GM23248 (cell line): ENCODE measurements at places on chromosomes 3 and 15.
A peak's percentile ranks its signal among the peaks of the same experiment; 100 is the strongest.

DNA sequence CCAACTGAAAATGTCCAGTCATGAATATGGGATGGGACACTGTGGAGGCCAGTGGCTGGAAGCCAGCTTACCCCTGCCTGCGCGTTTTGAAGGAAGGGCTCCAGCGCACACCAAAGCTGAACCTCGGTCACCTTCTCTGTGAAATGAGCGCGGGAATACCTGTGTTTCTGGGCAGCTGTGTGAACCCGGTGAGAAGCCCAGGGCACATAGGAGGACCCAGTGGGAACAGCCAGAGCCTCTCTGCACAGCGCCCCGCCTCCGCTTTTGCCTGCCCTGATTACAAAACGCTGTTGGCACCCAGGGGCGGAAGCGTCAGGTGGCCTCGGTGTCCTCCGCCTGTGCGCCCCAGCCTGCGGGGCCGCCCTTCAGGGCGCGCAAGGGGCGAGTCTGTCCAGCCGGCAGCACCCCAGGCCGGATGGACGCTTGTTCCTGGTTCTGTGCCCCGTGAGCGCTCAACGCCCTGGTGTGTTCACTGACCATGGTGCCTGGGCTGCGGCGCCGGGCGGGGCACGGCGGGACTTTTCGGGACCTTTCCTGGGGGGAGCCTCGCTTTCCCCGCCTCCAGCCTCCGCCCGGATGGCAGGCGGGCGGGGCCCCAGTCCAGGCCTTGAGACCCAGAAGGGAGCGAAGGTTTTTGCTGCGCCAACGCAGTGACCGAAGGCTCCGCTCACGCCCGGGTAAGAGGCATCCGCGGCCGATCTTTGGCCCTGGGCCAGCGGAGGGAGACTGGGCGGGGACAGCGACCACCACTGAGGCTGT is at the start of gene SQOR:
Gene SQOR (plus strand): TSS at position 598 of the 759 bp plus-strand sequence. CDS start 23,895 bp downstream, outside the sequence.
- peak; percentile 79 for DNase-seq

GRCh38 chr15:62124973-62125303 is 40.1 kb downstream of the C2CD4B start:
- DNase-seq: no peak

- no peak for DNase-seq
Measured at GRCh38 chr3:167484551-167484950, 10.7 kb upstream of the SERPINI2 start.

DNA sequence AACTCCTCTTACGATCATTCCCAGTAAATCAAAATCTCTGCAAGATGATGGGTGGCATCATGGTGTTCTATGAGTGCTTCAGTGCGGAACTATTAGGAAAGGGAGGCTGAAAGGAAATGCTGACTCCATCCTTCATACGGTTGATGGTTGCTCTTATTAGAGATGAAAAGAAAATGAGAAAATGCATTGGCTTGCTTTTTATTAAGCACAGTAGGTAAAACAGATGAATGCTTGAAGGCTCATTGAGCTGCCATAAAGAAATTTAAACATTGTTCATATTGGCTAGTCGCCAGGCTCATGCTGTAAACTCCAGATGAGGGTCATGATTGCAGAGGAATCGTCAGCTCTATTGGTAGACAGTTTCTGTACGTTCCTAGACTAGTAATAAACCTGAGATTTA is 115.8 kb downstream of the EPHA3 start:
- no peak for DNase-seq

GRCh38 chr3:36373084-36373483 is 7.2 kb upstream of the STAC start:
- peak; percentile 73 for DNase-seq

DNA sequence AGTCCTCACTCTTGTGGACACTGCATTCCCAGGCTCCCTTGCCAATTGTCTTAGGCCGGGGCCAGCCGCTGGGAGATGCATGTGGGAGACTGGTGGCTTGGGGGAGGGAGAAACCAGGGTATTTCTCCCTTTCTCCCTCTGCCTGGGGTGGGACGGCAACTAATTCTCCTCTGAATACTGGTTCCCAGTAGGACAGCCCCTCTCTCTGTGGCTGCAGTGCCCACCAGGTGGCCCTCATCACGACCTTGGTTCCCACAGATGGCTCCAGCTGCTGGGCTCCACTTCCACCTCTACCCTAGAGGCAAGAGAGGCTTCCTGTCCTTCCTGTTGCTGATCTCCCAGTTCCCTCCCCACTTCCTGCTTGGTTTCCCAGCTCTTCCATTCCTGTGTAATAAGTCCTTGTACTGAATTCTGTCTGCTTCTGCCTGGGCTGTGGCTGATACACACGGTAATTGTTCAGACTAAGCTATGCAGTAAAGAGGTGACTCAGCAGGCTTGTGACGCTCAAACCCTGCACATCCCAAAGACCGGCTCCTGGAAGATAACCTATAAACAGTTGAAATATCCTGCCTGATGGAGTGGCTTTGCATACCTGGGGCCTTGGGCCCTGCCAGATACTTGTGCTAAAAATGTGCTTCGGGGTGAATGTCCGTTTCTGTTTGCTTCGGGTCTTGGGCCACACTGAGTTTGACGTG is 20.4 kb upstream of the COPG1 start:
- peak; percentile 88 for DNase-seq

DNA sequence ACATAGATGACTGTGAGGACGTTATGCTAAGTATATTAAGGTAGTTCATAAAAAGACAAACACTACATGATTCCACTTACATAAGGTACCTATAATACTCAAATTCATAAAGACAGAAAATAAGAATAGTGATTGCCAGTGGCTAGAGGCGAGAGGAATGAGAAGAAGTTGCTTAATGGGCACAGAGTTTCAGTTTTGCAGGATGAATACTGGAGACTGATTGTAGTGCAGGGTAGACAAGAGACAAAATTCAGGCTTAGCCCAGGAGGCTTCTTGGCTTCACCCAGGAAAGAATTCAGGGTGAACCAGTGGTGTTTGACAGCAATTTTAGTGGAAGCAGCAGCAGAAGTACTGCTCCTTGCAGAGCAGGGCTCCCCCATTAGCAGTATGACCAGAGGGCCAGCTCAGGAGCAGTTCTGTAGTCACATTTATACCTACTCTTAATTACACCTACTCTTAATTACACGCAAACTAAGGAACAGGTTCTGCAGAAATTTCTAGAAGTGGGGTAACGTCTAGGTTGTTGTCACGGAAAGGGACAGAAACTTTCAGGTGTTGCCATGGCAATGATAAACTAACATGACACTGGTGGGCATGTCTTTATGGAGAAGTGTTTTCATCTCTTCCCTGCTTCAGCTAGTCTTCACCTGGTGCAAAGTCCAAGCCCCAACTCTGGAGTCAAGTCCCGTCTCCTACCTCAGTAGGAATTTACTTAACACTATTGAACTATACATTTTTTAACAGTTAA is 55.2 kb downstream of the TBL1XR1 start:
- DNase-seq: no peak

DNA sequence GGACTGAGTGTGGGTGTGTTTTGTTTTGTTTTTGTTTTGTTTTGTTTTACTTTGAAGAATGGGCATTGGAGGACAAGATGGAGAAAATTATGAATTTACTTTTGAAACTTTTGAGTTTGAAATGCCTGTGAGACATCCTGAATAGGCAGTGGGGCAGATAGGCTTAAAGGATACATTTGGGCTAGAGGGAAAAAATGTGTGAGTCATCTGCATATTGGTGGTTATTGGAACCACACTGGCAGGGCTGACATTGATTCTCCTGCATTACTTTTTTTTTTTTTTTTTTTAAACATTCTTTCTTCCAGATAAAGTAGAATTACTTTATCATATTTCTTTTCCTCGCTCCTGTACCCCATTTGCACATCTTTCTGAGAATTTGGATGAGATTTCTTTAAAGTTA is 56.1 kb downstream of the CALML4 start:
- peak; percentile 70 for DNase-seq

DNA sequence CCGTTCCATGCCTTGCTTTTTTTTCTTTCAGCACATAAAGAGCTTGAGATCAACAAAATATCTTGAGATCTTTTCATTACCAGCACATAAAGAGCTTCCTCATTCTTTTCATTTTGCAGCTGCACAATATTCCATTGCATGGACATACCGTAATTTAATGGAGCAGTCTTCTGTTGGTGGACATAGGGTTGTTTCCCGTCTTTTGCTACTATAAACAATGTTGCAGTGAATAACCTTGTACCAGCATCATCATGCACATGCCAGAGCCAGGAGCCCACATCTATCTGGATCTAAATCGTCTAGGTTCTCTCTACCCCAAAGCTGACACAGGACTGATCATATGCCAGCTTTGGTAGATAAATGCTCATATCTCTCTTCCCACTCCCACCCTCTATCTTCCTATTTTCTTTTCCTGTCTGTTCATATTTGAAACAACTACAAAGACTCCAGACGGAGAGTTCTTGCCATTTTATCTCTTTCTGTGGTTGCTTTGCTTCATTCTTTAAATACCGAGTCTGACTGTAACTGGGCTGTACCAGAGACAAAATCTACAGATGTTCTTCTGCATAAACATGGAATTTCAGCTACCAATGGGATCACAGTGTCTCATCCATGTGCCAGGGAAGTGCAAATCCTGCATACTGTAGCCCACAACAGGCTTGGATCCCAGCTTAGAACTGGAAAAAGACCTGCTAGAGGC is 47.1 kb upstream of the AKAP13 start:
- DNase-seq: peak; percentile 75

GRCh38 chr3:66228707-66229106 is 7.9 kb downstream of the SLC25A26 start:
- no peak for DNase-seq

DNA sequence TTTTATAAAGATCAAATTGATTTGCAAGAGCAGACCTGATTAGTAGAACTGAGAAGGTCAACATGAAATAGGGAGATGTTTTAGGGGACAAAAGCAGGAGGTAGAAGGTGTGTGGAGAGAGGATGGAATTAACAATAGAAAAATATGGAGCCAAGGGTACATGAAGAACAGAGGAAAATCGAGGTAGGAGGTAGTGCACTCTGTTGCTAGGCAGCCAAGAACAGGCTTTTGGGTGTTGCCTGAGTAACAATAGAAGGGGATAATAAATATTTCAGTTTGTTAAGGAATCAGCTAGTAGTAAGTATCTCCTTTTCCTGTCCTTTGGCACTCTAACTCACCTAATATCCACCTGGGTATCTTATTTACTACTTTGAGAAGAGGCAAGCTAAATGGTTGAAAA is 9.2 kb downstream of the SPESP1 start:
- no peak for DNase-seq

- DNase-seq: no peak
Measured at GRCh38 chr3:122692674-122693073, 12.0 kb downstream of the PARP14 start.

- no peak for DNase-seq
Measured at GRCh38 chr3:171752329-171752728, 58.0 kb downstream of the PLD1 start.

GRCh38 chr3:46463120-46463867 is 1.4 kb downstream of the LTF start:
- no peak for DNase-seq

DNA sequence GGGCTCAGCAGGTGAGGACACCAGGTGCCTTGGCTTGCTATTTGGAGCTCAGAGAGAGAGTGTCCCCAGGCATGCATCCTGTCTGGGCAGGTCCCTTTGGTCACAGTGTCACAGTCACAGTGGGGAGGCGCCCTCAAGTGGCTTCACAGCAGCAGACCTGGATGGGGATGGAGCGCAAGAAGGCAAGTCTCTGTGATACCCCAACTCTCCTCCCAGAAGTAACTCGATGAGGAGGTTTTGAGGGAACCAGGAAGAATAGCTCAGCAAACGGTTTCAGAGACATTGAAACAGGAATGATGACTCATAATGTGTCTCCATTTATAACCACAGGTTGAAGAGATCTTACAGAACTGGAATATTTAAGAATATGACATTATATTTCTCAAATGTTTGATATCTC is 66.5 kb upstream of the SH3GL3 start:
- peak; percentile 71 for DNase-seq
